DMS79 (cell line): ENCODE measurements at places on chromosomes 12 and 14.
A peak's percentile ranks its signal among the peaks of the same experiment; 100 is the strongest.

GRCh38 chr12:110245369-110245772, 35.7 kb upstream of the ATP2A2 start:
- no peak for DNase-seq

DNA sequence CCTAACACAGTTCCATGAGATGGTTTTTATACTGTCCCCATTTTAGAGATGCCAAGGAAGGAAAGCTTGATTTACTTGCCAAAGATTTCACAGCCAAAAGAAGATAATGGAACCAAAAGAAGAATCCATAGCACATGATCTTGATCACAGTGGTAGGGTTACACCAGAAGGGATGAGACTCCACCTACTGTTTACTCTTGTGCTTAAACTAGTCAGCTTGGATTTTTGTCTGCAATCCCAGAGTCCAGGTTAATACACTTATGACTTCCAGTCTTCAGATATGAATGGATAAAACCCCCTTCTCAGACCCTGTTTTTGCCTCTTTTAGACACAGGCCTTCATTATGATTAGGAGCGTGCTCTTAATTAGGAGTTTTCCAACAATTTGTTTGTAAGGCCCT, 454.2 kb downstream of the AEBP2 start:
- DNase-seq: no peak

DNA sequence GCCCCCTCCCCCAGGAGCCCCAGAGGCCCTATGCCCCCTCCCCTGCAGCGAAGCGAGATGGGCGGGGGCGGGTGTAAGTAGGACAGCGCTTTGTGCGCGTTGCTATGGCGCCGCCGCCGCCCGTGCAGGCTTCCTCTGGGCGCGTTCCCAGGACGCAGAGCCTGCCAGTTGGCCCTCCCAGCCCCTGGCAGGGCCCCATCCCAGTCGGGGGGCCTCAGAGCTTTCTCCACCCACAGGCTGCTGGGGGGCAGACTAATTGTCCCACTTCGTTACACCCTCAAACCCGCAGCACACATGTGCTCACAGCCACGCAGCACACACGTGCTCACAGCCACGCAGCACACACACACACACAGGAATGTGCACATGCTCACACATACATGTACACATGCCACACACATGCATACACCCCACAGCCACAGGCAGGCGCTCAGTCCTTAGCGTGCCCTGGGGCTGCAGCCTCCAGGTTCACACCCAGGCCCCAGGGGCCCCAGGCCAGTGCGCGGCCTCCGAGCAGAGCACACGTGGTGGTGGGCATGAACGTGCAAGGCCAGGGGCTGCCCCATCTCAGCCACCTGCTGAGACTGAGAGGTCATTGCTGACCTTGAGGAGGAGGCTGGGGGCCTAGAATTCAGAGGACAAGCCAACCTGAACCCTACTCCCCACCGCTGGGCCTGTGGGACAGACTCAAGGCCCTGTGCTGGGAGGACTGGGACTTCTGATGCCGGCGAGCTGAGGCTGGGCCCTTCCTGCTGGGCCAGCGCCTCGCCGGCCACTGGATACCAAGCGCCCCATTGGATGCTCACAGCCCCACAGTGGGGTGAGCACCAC, 15.6 kb downstream of the TRMT61A start:
- DNase-seq: no peak

GRCh38 chr12:9741726-9742125, 8.8 kb upstream of the CLECL1 start:
- no peak for DNase-seq

DNA sequence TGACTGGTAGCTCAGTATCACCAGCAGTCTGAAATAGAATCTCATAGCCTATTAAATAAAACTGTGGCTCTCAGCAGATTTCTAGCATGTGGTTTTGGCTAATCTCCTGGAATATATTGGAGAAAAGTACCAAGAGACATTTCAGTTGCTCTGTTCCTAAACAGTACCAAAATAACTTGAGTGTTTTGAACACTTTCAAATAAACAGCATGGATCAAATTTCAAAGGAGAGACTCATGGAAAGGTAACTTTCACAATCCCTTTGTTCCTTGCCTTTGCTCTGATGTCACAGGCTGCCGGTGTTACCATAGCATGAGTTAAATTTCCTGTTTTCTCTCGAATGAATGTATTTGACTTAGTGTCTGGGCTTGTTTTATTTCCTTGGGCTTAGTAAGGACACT, 3.4 kb downstream of the ARG2 start:
- peak; percentile 80 for DNase-seq

DNA sequence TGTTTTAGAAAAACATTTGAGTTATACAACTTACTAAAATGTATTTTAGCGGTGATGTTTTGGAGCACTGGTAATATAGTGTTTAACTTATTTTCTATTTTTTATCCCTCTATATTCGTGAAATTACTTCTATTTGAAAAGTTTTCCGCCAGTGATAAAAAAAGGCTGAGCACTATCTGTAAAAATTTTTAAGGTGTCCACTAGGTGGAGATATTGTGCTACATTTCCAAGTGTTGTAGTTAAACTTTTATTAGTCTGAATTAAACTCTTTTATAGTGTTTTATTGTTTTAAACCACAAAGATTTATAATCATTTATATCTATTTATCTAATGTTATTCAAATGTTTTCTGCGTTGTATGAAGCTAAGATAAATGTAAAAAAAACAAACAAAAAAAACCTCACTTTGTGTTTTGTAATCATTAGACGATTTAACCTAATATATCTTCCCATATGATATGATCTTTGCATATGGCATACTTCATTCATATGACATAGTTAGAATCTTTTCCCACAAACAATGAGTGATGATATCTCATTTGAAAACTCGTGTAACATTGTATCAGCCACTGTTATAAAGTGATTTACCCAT, 11.8 kb downstream of the ALG10B start:
- no peak for DNase-seq

DNA sequence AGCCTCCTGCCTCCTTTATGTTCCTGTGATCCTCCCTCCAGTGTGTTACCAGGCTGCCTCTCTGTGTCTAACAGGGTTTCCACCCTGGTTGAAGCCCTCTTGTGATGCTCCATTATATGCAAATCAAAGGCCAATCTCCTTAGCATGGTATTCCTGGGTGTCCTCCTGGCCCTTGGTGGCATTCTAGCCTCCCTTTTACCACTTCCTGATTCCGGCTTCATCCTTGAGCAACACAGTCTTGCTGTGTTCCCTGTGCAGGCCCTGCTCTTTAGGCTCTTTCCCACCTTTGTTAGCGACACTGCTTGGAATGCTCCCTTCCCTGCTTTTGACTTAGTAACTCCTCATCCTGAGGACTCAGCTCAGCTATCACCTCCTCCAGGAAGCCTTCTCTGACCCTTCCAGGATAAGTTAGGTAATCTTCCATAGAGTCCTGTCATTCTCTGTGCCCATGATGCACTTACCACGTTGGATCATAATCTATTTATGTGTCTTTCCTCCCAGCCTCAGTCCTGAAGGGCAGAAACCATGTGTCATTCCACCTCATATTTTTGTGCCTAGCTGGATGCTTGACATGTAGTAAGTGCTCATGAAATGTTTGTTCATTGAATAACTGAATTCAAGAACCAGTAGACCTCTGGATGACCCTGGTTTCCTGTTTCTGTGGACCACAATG, 37.3 kb downstream of the PRKCH start:
- no peak for DNase-seq

DNA sequence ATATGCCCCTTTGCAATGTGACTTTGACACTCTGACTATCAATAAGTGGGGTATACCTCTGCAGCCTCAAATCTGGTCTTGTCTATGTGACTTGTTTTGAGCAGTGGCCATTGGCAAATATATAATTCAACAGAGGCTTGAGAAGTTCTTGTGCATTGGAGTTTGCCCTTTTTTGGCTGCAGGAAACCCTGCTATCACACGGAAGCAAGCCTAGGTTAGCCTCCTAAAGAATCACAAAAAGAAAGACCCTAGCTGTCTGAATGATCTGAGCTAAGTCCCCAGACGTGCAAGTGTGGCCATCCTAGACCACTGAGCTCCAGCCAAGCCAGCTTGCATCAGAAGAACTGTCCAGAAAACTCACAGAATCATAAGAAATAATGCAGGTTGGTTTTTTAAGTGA, 31.8 kb upstream of the PARP11 start:
- DNase-seq: no peak
